Uterine smooth muscle cell (primary cell): ENCODE measurements at places on chromosomes 5 and 9. TPM values are rescaled to one million over a fixed set of nuclear protein-coding genes. Genes with fewer than 3 reads are reported as not detected.

Gene PDLIM7
- 109 and 136 TPM in 2 replicates for total RNA-seq

Gene PHF24
- under 0.01 and 0.11 TPM in 2 replicates for total RNA-seq

Gene PCDHGB6
- total RNA-seq, result 2.4 and 2.9 TPM in 2 replicates

Gene FOXD4L4
- 0.22 and 0.37 TPM in 2 replicates for total RNA-seq

Gene TPD52L3
- not detected in 2 replicates for total RNA-seq

Gene PCDHGB4
- 11.3 and 20.9 TPM in 2 replicates for total RNA-seq

Gene KCNN2
- total RNA-seq, result 0.22 and 0.37 TPM in 2 replicates

Gene TAF11L5
- total RNA-seq, result not detected in 2 replicates

Gene IFNB1
- total RNA-seq, result not detected in 2 replicates
